ENCODE measurements at places on chromosomes 5 and 9. TPM values are rescaled to one million over a fixed set of nuclear protein-coding genes. Genes with fewer than 3 reads are reported as not detected.

POLR3G gene
- 0.57 TPM for polyA plus RNA-seq

SHOC1 gene
- 0.01 TPM for polyA plus RNA-seq

PCDHGA4 gene
- polyA plus RNA-seq: 2.5 TPM

LCN1 gene
- polyA plus RNA-seq: not detected

CTXN3 gene
- not detected for polyA plus RNA-seq

DDX4 gene
- polyA plus RNA-seq: not detected

POU5F2 gene
- polyA plus RNA-seq: 0.03 TPM

IL4 gene
- polyA plus RNA-seq: not detected

SLC6A19 gene
- not detected for polyA plus RNA-seq

NUTM2G gene
- polyA plus RNA-seq: not detected

IFNA14 gene
- not detected for polyA plus RNA-seq

FGF10 gene
- polyA plus RNA-seq: 0.42 TPM

LTC4S gene
- 13.8 TPM for polyA plus RNA-seq

PCDHGB1 gene
- 5.9 TPM for polyA plus RNA-seq

ARAP3 gene
- 13.0 TPM for polyA plus RNA-seq

ACTL7A gene
- not detected for polyA plus RNA-seq

PTCH1 gene
- polyA plus RNA-seq: 3.8 TPM

CCDC69 gene
- polyA plus RNA-seq: 245 TPM

CCNO gene
- not detected for polyA plus RNA-seq

PCDHB3 gene
- polyA plus RNA-seq: 0.27 TPM

GPRIN1 gene
- 0.15 TPM for polyA plus RNA-seq

COL5A1 gene
- polyA plus RNA-seq: 18.9 TPM

TXNDC8 gene
- polyA plus RNA-seq: not detected

LVRN gene
- 0.88 TPM for polyA plus RNA-seq

NR2F1 gene
- 0.65 TPM for polyA plus RNA-seq

GABRA6 gene
- not detected for polyA plus RNA-seq

NR5A1 gene
- polyA plus RNA-seq: 0.04 TPM

Data from heart left ventricle (tissue), 16 donors.